ENCODE measurements at places on chromosomes 3 and 15.

DNA sequence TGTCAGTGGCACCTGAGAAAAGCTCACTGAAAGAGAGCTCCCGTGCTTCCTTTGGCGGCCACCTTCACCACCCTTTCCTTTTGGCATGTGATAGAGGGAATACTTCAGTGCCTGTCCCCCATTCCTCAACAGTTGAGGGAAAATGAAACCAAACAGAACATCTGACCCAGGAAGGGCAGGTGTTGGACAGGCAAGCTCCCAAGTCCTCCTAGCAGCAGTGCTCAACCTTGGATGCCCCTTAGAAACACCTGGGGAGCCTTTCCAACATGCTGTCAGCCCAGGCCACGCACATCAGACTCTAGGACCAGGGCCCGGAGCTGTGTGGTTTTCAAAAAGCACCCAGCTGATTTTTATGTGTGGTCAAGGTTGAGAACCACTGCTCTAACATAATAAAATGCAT, 22.4 kb downstream of the LDHAL6B start:
- no peak for DNase-seq

- DNase-seq: no peak
These were observed 249.4 kb upstream of the PDZRN3 start for GRCh38 chr3:73874161-73874560.

- no peak for DNase-seq
These were observed 22.5 kb downstream of the FAM240A start for GRCh38 chr3:46634856-46635255.

DNA sequence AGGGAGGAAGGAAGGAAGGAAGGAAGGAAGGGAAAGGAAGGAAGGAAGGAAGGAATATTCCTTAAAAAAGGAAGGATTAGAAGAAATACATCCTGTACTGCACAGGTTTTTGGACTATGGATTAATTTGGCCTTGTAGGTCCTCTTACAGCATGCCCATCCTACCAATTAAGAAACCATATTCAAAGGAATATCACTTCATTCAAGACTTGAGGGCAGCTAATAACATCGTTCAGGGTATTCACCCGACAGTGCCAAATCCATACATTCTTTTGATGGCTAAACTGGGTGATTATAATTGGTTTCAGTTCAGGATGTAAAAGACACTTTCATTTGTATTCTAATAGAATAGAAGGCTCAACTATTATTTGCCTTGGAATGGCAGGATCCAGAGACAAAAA, 410.3 kb downstream of the PLOD2 start:
- DNase-seq: no peak

DNA sequence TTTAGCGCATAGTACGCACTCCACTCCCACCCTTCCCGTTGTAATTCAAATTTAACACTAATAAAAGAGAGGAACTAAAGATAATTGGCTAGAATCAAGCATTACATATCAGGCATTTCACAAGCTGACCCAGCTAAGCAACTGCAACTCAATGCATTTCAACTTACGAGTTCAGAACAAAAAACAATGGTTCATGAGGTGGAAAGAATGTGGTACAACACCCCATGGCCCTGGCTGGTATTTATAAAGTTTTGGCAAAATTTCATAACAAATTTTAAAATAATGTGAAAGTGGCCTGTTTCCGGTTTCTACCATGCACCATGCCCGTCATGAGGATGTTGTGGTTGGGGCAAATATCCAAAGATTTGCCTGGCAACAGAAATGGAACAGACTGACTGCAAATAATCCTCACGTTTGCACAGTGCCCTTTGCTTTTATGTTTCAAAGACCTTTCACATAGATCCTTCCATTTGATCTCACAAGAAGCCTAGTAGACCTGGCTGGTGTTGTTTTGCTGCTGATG, 455.3 kb upstream of the NR2F2 start:
- DNase-seq: peak; percentile 83
